ENCODE measurements at places on chromosomes 2 and 18.

DNA sequence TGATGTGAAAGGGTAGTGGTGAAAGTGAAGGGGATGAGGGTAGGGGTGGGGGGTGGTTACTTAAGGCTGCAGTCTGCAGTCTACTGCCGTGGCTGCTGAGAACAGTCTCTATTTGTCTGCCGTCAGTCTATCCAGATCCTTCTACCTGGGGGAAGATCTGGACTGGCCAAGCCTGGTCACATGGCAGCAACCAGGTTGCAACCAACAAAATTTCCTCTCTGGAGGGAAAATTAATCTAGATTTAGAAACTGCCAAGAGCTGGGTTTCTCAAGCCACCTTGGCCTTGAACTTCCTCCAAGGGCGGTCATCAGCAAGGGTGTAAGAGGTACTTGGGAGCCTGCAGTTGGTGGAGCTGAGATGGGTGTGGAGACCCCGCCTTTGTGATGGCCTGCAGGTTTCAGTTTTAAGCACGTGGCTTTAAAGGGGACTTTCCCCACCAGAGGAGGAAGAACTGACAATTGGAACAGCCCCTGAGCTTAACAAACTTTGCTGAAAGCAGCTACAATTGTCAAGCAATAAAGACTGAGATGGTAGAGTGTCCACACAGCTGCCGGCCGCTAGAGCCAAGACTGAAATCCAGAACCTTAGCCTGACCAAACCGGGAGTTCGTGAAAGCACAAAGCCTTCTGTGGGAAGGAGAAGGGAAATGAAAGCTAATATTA lies 31.4 kb upstream of the KCMF1 start:
- DNase-seq: peak; percentile 55

- DNase-seq: no peak
These were observed 22.6 kb upstream of the PELI1 start for GRCh38 chr2:64166637-64167420.

GRCh38 chr18:59155153-59155552 lies 15.5 kb downstream of the SEC11C start:
- no peak for DNase-seq

- DNase-seq: no peak
These were observed 125.4 kb downstream of the VWA3B start for GRCh38 chr2:98212092-98213000.

- no peak for DNase-seq
These were observed 734.2 kb upstream of the CHAC2 start for GRCh38 chr2:53033411-53033810.

- DNase-seq: no peak
These were observed 53.6 kb downstream of the FAM228A start for GRCh38 chr2:24228470-24228869.

DNA sequence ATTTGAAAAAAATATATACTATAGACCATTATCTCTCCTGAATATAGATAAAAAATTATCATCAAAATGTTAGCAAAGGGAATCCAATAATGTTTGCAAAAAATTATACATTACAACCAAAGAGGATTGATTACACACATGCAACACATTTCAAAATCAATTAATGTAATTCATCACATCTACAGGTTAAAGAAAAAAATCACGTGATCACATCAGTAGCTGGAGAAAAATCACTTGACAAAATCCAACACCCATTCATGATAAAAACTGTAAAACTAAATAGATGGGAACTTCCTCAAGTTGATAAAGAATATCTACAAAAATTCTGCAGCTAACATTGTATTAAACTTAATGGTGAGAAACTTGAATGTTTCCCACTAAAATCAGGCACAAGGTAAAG lies 1047.5 kb upstream of the CNTNAP5 start:
- DNase-seq: no peak

GRCh38 chr2:74343316-74343715 lies at the start of gene SLC4A5:
Gene SLC4A5, minus strand, starts transcription at chr2:74343416. Its CDS starts 28,393 bp downstream, at chr2:74315023.
- DNase-seq: no peak

- DNase-seq: peak; percentile 9
These were observed 124.7 kb downstream of the CABLES1 start for GRCh38 chr18:23259701-23260681.

GRCh38 chr18:39841482-39842365 lies 2113.3 kb upstream of the PIK3C3 start:
- no peak for DNase-seq

DNA sequence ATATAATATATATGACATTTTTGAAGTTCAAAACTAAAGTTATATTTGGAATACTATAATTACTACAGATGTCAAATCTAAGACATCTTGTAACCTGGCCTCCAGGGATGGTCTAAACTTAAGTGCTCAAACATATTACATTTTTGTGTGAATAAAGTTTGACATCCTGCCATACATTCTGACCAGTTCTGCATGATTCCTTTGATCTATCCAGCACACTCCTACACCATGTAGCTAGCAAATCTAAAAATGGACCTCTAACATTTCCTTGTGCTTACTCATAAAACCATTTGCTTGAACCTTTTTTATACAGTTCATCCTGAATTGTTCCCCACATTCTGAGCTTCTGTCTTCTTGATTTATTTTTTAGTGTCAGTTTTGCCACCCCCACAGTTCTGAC lies 294.3 kb upstream of the ZNF804A start:
- no peak for DNase-seq

GRCh38 chr2:348361-348916 lies 60.5 kb upstream of the ALKAL2 start:
- no peak for DNase-seq

DNA sequence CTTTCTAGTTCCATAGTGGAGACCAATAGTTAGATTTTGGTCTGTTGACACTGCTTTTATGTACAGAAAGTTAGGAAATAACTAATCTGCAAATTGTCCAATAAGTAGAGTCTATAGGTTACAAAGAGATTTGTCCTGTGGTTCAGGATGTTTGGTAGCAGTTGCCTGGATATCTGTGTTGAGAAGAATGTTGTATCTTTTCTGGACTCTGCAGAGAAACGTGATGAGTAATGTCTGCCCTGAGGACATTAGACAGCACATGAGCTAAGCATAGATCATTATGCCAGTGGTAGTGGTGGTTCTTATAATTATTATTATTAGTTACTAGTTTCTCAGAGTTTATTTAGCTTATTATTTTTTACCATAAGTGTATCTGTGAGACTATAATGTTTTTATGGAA lies 65.8 kb downstream of the ANKRD62 start:
- no peak for DNase-seq

- DNase-seq: no peak
These were observed 253.4 kb downstream of the ASXL3 start for GRCh38 chr18:33831424-33831823.
